Fibroblast of the conjunctiva (primary cell): ENCODE measurements at places on chromosomes 3 and 15.
A peak's percentile ranks its signal among the peaks of the same experiment; 100 is the strongest.

DNA sequence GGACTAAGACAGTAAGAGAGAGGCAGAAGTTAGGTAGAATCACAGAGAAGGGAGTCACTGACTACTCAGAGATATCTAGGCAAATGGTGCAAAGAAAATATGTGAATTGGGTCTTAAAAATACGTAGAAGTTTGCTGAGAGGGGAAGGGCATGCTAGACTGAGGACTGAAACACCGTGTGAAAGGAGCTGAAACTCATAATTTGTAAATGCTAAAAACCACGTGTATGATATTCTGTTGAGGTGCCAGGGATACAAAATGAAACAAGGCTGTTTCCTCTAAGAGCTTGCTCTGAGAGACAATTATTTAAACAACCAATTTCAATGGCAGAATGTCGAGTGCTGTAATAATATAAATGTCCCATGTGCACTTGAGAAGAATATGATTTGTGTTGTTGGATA is 47.2 kb downstream of the NCK1 start:
- no peak for DNase-seq

DNA sequence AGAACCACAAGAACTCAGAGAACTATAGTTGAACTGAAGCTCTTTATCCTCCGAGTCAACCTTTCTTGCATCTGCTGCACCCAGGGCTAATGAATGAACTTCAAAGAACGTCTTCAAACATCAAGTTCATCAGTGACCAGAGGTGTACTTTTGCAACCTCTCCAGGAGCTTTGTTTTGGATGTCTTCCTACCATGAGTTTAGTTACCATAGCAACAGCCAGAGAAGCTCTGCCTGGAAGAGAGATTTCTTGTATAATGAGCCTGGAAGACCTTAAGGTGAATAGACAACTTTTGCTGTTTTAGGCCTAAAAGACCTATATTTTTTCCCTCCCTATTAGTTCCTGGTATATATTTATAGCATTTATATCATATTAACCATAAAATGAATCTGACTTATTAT is 9.1 kb downstream of the ACTC1 start:
- DNase-seq = no peak

GRCh38 chr15:69313432-69314000 is 14.8 kb downstream of the PAQR5 start:
- DNase-seq = no peak

- DNase-seq = no peak
Measured at GRCh38 chr15:99430881-99431401, 134.8 kb upstream of the MEF2A start.

DNA sequence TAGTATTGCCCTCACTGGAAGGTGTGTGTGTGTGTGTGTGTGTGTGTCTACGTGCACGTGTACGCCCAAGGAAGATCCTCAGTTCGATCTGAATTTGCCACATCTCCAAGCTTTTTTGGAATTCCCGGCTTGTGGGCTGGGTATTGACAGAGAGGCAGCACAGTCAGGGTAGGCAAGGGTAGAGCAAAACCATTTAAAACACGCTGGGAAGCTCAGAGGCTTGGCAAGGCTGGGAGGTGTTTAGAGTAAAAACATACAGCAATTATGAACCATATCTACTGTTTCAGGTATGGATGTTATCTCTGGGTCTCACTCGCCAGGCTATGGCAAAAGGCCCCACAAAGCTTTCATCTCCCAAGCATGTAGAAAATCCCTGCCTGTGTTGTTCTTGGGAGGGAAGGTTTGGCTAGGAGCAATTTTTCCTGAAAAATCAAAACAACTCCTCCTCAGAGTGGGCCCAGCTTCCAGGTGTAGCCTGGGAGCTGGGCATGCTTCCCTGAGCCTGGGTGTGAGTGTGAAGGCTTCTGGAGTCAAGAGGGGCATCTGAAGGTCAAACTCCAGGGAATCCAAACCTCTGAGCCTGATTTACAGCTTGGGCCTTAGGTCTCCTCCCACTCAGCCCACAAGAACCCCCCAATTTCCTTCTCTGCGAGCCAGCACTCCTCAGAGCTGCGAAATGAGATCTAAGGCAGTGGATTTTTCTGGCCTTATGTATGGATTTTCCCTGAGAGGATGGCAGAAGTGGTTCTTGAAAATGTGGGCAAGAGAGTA is 244.8 kb upstream of the TPRG1 start:
- DNase-seq = no peak

DNA sequence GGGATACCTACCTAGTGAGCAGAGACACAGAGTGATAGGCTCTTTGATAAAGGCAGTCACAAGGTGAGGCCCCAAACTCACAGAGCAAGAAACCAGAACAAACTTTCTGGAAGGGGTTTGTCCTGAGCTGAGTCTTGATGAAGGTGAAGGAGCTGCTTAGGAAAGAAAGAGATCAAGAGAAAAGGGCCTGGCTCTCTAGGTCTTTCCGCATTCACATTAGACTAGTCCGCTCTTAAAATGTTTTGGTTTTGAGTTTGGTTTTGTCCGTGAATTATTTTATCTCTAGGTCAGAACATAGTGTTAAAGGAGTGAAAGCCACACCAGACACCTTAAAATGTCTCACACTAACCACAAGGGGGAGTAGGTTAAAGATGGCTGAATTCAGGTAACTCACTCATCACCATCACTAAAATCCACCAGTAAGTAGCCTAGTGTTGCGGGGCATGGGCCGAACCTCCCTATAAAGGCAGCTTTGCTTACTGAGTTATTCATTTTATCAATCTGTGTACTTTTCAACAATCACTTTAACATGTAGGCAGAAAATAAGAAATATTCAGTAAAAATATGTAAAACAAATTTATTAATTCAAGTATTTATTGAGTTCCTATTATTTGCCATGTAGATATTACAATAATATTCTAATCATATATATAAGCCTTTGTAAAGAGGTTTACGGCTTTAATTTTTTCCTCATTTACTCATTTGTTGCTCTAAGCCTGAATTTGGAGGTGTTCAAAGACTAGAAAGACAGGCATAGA is 121.5 kb upstream of the TSC22D2 start:
- DNase-seq = peak; percentile 51

GRCh38 chr3:12234192-12234591 is 54.7 kb upstream of the PPARG start:
- no peak for DNase-seq

DNA sequence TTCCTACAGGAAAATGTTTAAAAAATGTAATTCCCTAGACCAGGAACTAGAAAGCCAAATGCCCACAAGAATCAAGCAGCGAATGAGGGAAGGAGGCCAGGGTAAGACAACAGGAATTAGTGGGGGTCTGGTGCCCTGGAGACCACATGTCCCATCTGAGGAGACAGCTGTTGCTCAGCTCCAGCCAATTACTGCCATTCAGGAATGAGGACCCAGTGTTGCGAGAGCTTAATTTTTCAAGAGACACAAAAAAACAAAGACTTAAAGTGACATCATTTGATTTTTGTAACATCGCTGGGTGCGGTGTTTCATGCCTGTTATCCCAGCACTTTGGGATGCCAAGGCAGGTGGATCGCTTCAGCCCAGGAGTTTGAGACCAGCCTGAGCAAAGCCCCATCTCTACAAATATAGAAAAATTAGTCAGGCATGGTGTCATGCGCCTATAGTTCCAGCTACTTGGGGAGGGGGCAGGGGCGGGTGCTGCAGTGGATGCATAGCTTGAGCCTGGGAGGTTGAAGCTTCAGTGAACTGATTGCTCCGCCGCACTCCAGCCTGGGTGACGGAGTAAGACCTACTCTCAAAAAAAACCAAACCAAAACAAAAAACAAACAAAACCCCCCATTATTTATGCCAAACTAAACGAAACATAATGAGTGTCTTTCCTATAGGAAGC is 52.8 kb upstream of the LRIG1 start:
- DNase-seq = no peak

- no peak for DNase-seq
Measured at GRCh38 chr15:86756688-86757087, 677.0 kb downstream of the AGBL1 start.

- no peak for DNase-seq
Measured at GRCh38 chr3:53142986-53143385, 12.8 kb upstream of the RFT1 start.

DNA sequence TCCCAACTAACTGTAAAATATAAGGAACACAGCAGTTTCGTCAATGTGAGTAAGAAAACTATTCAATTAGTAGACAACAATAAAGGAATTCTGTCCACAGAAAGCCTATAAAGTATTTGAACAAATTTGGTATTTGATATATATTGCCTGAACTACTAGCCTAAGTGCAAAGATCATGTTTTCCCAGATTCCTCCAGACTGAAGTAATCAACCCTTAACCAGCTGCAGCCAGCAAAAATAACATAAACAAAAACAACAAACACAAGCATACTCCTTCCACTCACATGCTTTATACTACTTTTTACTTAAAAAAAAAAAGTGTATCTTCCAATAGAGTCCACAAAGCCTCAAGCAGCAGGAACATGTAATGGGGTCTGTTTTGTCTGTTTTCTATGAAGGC is 24.1 kb downstream of the PGBD4 start:
- no peak for DNase-seq

DNA sequence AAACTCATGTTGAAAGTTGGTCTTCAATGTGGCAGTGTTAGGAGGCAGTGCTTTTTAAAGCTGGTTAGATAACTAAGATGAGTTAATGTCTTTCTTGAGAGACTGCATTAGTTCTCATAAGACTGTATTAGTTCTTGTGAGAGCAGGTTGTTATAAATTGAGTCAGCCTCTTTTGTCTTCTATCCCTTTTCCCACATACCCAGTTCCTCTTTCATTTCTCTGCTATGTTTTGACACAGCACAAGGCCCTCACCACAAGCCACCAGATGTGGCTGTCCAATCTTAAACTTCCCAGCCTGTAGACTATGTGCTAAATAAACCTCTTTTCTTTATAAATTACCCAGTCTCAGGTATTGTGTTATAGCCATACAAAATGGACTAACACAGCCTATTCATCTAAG is 94.6 kb upstream of the SNTN start:
- DNase-seq = no peak

GRCh38 chr15:90956274-90957030 is 1.8 kb downstream of the RCCD1 start:
- peak; percentile 48 for DNase-seq

GRCh38 chr3:177687291-177687690 is 490.0 kb upstream of the TBL1XR1 start:
- DNase-seq = no peak

- DNase-seq = no peak
Measured at GRCh38 chr15:78663703-78664102, 22.7 kb upstream of the CHRNB4 start.

DNA sequence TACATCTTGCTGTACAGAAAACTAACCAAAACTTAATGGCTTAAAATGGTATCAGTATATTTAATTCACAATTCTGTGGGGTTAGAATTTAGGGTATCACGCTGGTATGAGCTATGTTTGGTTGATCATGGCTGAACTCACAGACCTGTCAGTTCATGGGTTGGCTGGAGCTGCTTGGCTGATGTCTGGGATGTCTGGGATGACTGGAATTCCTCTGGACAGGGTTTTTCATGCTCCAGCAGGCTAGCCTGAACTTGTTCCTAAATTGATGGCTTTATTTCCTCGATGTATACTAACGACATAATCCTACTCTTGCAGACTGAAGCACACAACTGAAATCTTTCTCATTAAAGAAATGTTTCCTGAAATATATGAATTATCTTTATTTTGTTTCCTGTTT is 338.9 kb upstream of the GBE1 start:
- DNase-seq = no peak

DNA sequence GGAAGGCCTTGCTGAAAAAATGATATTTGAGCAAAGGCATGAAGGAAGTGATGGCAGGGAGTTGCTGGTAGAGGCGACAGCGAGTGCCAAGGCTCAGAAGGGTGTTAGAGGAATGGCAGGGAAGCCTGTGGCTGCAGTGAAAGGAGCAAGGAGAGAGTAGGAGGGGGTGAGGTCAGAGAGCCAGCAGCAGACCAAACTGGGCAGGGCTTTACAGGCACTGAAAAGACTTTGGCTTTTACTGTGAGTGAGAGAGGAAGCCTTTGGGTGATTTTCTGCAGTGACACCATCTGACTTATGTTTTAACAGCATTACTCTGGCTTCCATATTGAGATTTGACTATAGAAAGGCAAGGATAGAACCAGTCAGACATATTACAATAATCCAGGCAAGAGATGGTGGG is 11.4 kb downstream of the TICRR start:
- no peak for DNase-seq

DNA sequence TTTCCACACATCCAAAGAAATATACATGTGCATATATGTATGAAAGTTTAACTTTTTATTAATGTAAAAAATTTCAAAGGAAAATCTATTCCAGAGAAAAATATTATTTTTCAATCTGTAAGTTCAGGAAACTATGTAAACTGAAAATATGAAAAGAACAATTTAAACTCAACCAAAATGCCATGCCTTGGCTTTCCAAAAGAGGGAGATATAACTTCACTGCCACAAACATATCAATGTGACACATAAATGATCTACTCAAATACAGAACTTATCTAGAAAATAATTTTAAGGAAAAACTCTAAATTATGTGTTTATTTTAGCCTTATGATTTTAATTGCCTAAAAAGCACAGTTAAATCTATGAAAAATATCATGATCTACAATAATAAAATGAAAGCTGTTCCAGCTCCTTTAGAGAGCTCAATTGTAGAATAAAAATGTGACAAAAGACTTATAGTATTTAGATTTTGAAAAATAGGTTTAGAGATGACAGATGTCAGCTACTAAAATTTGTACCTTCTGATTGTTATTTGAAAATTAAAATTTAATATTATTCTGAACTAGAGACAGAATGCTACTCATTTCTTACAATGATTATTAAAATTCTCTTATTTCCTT is 94.8 kb downstream of the GBE1 start:
- peak; percentile 22 for DNase-seq

DNA sequence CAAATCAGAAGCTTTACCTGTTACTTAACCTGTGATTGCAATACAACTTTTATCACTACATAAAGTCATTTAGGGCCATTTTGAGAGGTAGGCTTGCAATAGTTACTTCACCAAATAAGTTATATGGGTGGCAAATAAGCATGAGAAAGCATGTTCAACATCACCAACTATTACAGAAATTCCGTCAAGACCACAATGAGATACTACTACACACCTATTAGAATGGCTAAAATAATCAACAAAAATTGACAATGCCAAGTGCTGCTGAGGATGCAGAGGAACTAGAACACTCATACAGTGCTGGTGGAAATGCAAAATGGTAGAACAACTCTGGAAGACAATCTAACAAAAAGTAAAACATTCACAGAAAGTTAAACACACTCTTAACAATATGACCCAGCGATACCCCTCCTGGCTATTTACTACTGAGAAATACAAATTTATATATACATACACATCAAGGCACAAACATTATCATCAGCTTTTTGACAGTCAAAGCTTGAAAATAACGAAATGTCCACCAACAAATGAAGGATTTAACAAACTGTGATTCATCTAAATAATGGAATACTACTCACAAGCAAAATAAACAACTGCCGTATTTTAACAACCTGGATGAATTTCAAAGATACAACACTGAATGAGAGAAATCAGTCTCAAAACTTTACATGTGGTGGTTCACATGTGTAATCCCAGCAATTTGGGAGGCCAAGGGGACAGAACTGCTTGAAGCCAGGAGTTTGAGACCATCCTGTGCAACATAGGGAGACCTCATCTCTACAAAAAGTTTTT is 82.9 kb downstream of the MYO9A start:
- DNase-seq = no peak

- DNase-seq = no peak
Measured at GRCh38 chr3:7734456-7734855, 767.2 kb upstream of the LMCD1 start.
